ENCODE measurements at places on chromosomes 2 and 18.

- no peak for DNase-seq
Measured at GRCh38 chr2:12074126-12074844, 327.9 kb downstream of the LPIN1 start.

GRCh38 chr2:130829015-130829414, 7.7 kb upstream of the ARHGEF4 start:
- no peak for DNase-seq

DNA sequence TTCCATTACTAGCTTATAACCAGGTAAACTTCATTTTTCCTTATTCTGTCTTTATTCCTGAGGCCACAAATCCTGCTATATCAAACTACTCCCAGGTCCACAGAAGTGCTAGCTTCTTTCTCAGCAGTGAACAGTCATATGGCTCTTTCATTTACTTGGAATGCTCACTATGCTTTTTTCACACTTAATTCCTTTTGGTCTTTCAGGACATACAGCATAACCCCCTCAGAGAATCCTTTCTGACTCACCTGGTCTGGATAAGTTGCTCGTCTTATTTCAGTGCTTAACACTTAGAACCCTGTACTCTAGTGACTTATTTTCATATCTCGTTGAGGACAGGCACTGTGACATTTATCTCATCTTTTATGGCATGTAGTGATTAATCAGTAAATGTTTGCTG, 325.0 kb upstream of the UBE2E3 start:
- DNase-seq = no peak

DNA sequence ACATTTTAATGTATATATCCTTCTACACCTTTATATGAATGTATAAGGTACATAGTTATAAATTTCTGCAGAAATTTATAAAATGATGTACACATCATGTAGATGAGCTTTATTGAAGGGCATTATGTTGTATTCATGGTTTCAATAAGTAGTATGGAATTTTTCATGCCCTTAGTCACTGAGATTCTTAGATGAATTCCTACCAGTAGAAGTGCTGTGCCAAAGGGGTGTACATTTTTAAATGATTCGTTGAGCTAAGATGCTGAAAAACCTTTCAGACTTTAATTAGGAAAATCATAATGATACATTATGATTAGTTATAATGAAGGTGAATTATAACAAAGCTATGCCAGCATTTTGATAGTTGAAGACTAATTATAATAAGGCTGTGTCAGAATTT, 115.2 kb downstream of the ZNF236 start:
- no peak for DNase-seq

GRCh38 chr2:240983361-240983995, 14.9 kb upstream of the SNED1 start:
- DNase-seq = no peak

DNA sequence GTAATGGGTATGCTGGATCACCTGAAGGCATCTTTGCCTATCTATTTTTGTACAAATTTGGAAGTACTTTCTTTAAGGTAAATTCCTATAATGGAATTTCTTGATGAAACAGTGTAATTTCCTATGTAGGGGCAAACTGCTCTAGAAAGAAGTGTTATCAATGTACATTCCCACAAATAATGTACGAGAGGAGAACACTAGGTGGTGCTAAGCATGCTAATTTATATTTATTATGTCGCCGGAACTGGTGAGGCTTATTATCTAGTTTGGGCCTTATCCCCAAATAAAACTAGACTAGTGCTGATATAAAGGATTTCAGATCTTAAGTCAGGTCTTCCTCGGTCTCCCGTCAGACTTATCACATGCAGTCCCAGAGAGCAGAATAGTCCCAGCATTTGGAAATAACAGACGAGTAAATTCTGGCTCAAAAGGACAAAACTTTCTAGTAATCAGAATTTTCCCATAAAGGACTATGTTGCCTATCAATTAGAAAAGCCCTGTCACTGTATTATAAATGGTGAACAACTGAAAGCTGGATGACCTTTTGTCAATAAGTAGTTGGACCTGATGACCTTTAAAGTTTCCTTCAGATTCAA, 86.9 kb upstream of the RBBP8 start:
- DNase-seq = no peak

- no peak for DNase-seq
Measured at GRCh38 chr2:155026651-155027174, 328.2 kb downstream of the KCNJ3 start.

GRCh38 chr2:68907232-68907919, 36.2 kb upstream of the BMP10 start:
- DNase-seq = no peak

DNA sequence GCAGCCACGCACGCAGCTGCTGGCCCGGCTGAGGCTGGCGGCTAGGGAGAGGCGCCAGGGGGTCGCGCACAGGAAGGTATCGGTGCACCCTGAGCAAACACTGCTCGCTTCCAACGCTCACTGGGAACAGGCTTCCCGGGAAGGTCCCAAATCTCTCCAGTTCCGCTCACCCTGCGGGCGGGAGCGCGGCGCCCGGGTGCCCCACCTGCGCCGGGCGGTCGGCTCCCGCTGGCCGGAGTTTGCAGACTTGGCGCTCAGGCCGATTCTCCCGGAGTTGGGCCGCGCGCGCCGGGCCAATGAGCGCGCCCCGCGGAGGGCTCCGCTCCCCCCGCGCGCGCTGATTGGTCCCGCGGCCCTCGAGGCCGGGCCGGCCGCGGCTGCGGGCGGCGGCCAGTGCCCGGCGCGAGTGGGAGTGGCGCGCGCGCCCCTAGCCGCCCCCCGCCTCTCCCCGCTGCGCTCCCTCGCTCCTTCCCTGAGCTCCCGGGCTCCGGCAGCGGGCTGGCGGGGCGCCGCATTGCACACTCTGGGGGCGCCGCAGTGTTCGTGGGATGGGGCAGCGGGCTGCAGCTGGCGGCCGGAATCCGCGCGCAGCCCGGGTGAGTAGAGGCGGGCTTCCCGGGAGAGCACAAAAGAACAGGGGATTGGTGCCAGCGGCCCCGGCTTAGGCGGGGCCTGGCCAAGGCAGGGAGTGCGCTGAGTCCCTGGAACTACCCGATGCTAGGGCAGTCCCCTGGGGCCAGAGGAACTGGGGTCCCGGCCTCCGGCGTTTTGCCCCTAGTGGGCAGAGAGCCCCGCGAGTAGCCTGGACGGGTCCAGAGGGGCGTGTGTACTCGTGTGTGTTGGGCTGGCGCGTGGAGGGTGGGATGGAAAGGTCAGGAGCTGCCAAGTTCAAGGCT, at the start of gene LYPD6:
Gene LYPD6, plus strand, starts transcription at position 461 of the 896 bp plus-strand sequence. CDS start 107,122 bp downstream, outside the sequence.
- DNase-seq = no peak

GRCh38 chr2:241546771-241547498, 11.6 kb upstream of the BOK start:
- no peak for DNase-seq

DNA sequence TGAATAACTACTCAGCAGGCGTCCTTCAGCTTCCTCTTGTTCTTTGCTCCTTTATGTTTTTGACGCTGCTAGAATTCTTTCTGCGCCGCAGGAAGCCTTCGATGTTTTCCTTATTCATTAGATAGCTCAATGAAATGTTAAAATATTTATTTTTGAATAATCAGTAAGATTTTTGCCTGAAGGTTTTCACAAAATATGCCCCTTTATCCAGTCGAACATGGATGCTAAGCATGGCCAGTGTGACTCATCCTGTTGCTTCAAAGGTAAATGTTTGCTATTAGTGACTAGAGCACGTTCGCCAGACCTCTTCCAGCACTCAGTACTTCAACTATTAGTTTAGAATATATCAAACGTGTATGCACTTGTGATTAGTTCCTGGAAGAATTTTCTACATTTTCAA, 7.6 kb upstream of the MEIS1 start:
- DNase-seq = no peak

GRCh38 chr18:31244771-31245394, 73.1 kb upstream of the DSG1 start:
- DNase-seq = no peak

DNA sequence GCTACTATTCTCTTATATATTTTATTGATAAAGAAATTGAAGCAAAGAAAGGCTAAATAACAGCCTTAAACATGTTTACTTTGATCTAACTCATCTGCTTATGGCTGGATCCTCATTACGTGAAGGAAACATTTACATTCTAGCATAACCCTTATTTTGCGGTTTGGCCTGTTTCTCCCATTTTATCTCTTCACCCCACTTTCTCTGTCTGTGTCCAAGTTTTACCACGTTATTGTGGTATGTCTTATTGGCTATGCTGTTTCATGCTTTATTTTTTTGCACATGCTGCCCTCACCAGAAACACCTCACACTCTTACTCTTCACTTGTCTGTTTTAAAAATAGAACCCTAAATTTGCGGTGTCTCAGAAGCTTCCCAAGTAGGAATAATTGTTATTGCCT, 78.5 kb downstream of the RPIA start:
- no peak for DNase-seq

DNA sequence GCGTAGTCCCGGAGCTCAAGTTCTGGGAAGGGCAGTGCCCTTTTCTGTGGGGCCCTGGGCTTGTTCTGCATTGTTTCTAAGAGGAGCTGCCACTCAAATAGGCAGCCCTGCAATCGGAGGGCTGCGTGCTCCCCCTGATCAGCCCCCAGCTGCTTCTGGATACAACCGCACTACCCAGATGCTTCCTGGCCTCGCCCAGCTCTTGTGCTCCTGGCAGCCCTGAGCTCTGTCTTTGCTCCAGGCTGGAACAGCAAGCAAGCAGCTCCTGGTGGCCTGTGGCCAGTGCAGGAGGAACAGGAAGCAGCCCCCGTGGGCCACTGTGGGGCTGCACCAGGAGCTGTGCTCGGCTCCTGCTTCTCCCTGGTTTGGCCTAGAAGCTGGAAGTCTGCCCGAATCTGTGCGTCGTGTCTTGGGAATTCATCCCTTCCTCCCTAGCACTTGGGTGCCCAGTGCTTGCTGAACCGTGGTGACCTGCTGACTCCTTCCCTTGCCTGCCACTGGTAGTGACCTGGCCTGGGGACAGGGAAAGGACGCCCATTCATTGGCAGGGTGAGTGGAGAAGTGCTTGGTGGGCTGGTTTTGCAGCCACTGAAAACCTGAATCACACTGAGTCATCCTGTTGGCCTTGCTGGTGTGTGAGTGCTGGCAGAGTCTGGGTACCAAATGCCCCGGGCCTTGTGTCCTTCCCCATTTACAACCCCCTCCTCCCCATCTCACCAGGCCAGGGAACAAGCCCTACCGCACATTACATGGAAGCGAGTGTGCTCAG, 27.3 kb upstream of the NTSR2 start:
- DNase-seq = no peak

GRCh38 chr2:101625387-101625786, 72.1 kb upstream of the MAP4K4 start:
- no peak for DNase-seq

- no peak for DNase-seq
Measured at GRCh38 chr2:147578529-147578928, 266.3 kb upstream of the ACVR2A start.

GRCh38 chr2:202778217-202778616, 93.3 kb downstream of the ICA1L start:
- DNase-seq = no peak

DNA sequence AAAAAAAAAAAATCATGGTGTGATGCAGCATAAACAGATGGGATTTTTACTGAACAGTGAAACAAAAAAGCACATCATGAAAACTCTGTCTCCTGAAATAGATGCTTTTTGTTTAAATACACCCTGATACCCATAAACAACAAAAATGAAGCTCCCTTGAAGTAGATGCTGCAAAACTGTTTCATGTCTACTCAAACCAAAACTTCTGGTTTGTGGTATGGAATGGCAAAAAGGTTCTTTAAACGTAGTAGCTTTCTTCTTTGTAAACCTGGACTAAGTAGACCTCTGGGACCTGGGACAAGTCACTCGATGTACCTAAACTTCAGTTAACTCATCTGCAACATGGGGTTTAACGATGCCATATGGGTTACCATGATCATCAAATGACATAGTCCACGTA, 64.4 kb upstream of the RAPH1 start:
- DNase-seq = no peak

DNA sequence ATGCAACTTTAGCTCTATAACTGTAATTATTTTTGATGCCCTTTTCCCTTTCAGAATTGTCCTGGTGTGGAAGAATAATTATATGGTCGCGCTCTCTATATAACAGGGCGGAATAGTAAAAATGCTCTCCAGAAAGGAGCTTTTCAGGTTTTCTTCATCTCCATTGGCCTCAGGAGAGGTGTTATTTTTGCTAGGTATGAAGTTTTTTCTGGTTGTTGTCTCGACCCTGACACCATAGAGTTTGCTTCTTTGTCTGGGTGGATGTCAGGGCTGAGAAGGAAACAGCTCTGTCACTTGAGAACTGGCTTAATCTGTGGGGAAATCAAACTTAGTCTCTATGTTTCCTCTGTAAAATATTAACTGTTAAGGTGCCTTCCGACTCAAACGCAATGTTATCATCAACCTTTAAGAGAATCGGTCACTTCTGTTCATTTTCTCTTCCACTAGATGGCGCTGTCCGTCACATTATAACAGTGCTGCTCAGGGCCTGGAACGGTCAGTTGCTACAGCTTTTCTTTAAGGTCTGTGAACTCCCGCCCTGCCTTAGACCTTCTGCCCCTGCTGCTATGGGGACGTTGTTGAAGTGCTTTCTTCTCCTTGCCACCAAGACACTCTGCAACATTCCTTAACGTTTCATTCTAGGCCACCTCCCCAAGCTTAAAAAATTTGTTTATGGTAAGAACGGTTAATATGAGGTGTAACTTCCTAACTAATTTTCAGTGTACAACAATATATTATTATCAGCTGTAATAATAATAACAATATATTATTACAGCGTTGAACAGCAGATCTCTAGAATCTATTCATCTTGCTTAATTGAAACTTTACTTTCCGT, 23.8 kb upstream of the SERPINB12 start:
- DNase-seq = no peak

GRCh38 chr2:53655256-53655655, 112.3 kb upstream of the CHAC2 start:
- DNase-seq = no peak

- no peak for DNase-seq
Measured at GRCh38 chr2:218645126-218645525, 14.3 kb downstream of the ZNF142 start.

- DNase-seq = no peak
Measured at GRCh38 chr18:75132931-75133525, 75.9 kb downstream of the PTGR3 start.

- DNase-seq = no peak
Measured at GRCh38 chr2:144704709-144705095, 184.8 kb upstream of the ZEB2 start.

GRCh38 chr2:96900237-96900636, 30.4 kb upstream of the SEMA4C start:
- no peak for DNase-seq

GRCh38 chr2:215883799-215884198, 129.6 kb downstream of the MREG start:
- no peak for DNase-seq

GRCh38 chr2:71299507-71299906, 32.1 kb upstream of the ZNF638 start:
- no peak for DNase-seq

DNA sequence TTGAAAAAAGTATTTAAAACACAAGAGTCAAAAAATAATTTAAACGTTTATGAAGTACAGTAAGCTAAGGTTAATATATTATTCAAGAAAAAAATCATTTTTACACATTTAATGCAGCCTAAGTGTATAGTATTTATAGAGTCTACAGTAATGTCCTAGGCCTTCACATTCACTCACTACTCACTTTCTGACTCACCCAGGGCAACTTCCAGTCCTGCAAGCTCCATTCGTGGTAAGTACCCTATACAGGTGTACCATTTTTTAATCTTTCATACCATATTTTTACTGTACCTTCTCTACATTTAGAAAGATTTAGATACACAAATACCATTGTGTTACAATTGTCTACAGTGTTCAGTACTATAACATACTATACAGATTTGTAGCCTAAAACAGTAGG, 20.9 kb upstream of the RPRD1A start:
- no peak for DNase-seq

GRCh38 chr2:187079901-187080300, 230.9 kb upstream of the ZSWIM2 start:
- DNase-seq = no peak

Measured in activated naive CD4-positive, alpha-beta T cell (primary cell).